NCI-H1048 (cell line): ENCODE measurements at places on chromosomes 13 and 19.

DNA sequence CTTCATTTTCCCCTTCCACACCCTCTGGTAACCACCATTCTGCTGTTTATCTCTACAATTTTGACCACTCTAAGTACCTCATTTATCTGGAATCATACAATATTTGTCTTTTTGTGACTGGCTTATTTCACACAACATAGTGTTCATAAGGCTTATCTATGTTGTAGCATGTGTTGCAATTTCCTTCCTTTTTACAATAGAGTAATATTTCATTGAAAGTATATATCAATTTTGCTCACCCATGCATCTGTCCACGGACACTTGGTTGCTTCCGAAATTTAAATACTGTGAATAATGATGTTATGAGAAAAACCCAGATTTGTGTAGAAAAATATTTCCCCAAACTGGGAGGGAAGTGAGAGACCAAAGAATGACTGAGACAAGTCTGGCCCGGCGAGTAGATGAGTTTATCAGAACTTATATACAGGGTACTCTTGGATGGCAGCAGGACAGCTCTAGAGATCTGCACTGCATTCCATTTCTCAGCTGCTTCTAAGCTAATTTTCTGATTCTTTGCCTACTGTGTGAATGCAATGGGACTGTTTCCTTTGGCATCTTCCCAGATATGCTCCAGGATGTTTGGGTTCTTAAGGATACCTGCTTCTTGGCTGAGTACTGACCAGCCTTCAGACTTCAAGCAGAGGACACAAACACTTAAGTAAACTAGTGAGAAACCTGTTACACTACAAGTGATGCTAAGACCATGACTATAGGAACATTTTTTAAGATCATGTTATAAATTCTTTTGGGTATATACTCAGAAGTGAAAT is 834.0 kb upstream of the PCDH9 start:
- DNase-seq = no peak

GRCh38 chr19:17385878-17386611 is 8.0 kb downstream of the CCDC194 start:
- DNase-seq = no peak

DNA sequence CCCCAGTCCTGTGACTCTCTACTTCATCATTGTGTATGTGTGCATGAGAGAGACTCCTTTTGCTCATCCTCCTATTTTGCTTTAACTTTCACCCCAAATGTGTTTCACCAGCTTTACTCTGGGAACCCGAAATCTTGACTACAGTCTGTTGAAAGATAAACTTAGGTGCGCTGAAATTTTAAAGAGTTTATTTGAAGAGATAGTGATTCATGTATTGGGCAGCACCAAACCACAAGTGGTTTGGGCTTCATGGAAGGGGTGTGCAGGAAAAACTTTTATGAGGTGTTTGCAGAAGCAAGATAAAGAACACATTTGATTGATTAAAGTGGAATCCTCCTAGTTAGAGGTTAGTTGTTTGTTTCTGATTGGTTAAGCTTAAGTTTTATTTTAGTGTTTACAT is 50.8 kb upstream of the RFC3 start:
- DNase-seq = no peak

DNA sequence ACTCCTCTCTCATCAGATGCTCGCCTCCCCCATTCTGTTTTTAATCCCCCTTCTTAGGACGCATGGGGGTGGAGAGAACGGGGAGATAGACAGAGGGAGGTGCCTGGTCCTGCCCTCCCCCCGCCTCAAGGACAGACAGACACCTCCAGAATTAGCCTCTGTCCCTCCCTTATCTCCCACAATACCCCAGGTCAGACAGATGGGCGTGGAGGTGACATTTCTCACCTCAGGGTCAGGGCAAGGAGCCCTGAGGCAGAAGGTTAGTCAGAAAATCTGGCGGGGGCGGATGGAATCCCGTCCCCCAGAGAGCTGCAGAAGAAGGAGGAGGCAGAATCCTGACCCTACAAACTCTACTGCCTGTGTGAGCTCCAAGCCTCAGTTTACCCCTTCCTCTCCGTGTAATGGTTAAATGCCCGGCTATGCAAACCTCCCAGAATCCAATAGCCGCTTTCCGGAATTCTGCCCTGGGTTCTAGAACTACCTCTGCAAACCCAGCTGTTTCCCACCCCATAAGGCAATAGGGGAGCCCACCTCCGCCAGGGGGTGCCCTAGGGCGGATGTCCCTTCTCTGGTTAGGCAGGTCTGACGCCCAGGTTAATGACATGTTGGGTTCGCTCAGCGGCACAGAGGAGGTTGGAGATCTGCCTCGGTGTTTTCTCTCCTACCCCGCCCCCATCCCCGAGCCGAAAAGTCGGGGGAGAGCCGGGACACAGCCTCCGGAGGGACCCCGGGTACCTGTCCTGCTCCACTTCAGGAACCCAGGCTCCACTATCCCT is 900 bp downstream of the PPP1R13L start:
- no peak for DNase-seq

DNA sequence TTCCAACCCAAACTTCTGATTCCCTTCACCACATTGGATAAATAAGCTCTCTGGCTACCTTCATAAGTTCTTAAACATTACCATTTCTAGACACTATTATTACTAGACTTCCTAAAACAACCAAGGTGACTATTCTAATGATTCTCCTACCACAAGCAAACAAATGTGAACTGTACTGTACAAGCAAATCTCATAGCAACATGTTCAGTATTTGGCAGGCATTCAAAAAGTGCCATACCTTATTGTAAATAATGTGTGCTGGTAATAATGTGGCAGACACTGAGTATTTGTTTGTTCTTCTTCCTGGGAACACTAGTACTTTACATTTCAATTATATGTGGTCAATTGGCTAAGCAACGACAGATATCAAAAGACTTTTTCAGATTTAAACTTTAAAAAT is 986.0 kb upstream of the SPRY2 start:
- no peak for DNase-seq

GRCh38 chr19:50162988-50163387 is at the start of gene IZUMO2:
Gene IZUMO2, minus strand, starts transcription at chr19:50163281. Its CDS starts 87 bp downstream, at chr19:50163194.
- no peak for DNase-seq

DNA sequence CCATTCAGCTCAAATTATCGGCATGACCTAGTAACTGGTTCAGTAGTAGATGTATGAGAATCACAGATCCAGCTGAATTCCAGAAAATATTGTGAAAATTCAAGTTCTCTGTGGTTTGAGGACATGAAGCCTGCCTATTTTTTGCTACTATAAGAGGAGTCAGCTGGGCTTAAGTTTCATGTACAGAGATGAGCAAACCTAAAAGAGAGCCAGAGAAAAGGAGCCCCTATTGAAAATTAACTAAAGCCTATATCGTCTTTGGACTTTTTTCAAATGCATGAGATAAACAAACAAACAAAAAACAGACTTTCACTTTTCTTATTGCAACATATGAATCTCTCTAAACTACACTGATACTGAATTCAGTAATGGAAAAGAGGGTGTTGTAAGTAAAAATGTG is 106.8 kb upstream of the SPRY2 start:
- no peak for DNase-seq

- DNase-seq = no peak
These were observed 1149.8 kb upstream of the MIR17HG start for GRCh38 chr13:90197722-90198121.

GRCh38 chr19:9673912-9674662 is 813 bp downstream of the ZNF562 start:
- DNase-seq = no peak

GRCh38 chr13:44573071-44573470 is 3.1 kb downstream of the TSC22D1 start:
- no peak for DNase-seq

- no peak for DNase-seq
These were observed 728 bp upstream of the DENND1C start for GRCh38 chr19:6482343-6482686.

DNA sequence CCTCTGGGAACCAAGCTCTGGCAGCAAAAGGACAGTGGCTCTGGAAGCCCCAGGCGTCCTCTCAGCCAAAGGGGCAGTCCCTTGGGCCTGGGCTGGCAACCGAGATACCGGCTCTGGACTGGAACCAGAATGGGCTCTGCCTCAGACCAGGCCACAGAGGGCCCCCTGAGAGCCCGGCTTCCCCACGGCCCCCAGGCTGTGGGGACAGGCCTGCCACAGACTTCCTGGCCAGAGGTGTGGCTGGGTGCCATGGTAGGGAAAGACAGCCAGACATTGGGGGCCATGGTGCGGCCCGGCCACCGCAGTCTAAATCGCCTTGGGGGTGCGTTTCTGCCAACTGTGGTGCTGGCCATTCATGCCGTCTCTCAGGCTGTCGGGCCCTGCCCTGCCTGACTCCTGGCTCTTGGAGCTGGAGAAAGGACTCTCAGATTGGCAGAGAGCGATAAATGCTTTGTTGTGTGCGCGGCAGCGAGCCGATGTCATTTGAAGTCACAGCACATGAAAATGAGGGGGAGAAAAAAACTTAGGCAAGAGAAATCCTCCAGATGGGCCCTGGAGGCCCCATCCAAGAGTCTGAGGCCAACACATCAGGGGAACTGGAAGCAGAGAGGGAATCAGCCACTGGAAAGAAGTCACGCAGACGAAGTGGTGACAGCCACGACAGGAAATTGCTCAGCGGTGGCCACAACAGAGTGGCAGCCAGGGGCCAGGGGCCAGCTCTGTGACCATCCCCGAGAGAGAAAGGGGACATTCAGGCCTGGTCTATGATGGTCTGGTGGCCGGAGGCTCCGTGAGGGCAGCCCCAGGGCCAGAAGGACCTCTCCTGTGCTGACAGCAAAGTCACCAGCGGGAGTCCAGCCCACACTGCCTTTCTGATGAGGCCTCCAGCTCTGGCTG is 26.5 kb downstream of the SH3GL1 start:
- no peak for DNase-seq

DNA sequence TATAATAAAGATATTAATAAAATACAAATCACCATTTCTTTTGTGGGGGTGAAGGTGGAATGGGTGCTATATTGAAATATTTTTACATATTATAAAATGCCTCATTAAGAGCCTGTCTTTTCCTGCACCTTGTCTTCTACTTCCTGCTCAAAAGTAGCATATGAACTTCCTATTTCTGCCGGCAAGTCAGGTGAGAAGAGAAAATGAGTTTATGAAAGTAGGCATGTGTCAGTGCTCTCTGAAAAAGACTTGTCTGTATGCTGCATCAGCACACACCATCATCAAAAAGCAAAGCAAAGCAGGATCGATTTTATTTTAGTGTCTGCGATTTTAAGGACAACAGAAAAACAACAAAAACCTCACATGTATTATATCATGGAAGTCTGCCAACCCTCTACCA is 114.2 kb downstream of the RAP2A start:
- no peak for DNase-seq

GRCh38 chr19:32570081-32570785 is 10.8 kb upstream of the PDCD5 start:
- no peak for DNase-seq

DNA sequence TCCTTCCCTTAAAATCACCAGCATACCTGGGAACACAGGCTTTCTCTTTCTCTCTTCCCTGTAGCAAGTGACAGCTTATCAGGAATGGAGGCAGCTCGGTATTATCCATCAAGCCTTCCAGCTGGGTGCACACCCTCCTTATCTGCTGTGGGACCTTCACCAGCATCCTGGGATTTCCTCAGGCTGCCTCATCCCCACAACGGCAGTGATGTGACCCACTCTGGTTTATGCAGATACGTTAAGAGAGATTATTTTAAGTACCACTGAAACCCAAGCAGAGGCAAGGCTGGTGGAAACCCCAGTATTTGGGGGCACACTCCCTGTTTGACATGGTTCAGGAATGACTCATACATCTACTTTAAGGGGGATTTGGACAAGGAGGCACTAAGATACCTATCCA is 192.1 kb downstream of the TM9SF2 start:
- DNase-seq = no peak

DNA sequence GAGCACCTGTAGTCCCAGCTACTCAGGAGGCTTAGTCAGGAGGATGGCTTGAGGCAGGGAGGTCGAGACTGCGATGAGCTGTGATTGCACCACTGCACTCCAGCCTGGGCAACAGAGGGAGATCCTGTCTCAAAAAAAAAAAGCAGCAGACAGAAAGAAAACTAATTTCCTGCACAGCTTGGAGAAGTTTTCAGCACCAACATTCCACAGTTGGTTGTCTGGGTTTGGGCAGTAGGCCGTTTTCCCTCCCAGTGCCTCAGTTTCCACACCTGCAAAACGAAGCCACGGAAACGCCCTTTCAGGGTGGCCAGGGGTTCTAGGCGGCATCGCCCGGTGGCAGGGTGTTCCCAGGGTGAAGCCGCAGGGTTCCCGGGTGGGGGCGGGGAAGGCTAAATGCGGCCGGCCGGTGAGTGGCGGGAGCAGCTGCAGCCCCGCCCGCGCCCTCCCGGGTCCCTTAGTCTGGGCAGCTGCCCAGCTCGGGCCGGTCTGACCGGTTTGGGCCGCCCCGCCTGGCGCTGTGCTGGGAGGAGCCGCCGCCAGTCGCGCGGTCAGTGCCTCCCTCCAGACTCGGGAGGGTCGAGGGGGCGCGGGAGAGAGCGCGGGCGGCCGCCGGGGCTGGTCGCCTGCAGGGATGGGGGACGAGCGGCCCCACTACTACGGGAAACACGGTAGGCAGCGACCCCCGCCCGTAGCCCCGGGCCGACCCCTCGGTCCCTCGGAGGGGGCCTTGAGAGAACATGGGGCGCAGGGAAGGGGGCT is at the start of gene SLC44A2:
SLC44A2 (plus strand) TSS at position 551 of the 759 bp plus-strand sequence; CDS start at position 632, 81 bp downstream.
- peak; percentile 42 for DNase-seq

GRCh38 chr13:111354789-111355188 is 34.3 kb downstream of the TEX29 start:
- no peak for DNase-seq

- DNase-seq = no peak
These were observed 780.5 kb upstream of the ARGLU1 start for GRCh38 chr13:107348471-107348870.

DNA sequence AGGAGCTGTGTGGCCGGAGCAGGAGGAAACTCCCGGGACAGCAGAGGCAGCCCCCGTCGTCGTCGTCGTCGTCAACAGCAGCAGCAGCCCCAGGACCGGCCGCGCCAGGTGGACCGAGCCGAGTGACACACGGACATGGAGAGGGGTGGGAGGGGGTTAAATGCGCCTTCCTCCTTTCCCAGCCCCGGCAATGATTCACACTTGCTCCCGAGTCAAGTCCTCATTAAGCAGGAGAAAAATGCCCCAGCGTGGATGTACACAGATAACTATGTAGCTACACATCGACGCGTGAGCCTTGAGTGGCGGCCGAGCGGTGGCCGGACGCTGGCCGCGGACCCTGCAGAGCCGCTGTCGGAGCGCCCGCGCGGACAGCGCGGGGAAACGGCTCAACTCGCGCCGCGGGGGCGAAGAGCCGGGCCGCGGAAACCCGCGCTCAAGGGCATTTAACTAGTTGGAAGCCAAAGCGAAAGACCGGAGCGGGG is 645 bp downstream of the UBL3 start:
- no peak for DNase-seq

DNA sequence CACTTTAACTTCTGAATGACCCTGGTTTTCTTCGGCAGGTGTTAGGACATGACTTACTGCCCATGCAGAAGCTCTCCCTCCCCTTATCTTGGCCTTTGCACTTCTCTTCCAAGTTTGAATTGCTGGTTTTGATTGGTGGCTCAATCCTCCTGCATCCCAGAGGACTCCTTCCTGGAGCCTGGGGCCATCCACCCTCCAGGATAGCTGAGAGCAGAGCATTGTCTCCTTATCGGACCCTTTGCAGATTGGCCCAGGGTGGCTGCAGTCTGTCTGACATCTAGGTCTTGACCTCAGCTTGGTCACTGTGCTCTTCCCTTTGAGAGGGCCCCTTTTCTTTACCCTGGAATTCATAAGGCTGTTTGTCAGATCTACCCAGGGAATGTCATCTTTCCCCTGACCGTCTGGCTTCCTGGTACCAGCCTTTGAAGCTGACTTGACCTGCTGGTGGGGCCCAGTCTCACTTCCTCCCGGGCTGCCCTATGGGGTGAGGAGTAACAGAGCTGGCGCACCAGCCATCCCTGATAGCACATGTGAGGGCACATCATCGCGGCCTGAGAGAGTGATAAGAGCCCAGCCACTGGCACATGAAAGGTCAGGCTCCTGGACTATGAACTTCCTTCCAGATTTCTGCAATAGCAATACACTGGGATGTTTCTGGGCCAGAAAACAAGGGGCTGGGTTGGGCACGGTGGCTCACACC is 172.9 kb upstream of the UBL3 start:
- DNase-seq = no peak
